ENCODE measurements at places on chromosomes 7 and 10. TPM values are rescaled to one million over a fixed set of nuclear protein-coding genes. Genes with fewer than 3 reads are reported as not detected.

GRCh38 chr10:131810805-131811629, 89.8 kb upstream of the PPP2R2D start:
- no peaks in the 10 kb centered on the region for H3K27me3 ChIP-seq
- H3K4me1 ChIP-seq, result no peaks in the 10 kb centered on the region
- no peak overlapping the region for H3K27ac ChIP-seq
- H3K36me3 ChIP-seq, result no peaks in the 10 kb centered on the region

DNA sequence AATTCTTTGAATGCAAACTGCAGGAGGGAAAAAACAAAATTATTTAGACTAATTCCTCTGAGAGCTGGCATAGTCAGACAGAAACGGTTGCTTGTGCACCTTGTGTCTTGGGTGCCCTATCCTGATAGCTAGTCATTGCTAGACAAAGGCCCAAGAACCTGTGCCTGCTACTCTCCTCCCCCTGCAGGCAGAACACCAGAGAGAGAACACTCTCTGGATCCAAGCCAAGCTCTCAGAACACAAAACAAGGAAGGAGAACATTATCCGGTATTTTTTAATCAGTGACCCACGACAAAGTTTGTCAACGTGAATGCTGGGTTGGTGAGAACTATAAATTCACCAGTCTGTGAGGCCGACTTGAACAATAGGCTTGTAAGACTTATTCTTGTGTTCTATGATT, 18.8 kb upstream of the PPP1R9A start:
- no peaks in the 10 kb centered on the region for H3K27me3 ChIP-seq
- H3K4me1 ChIP-seq, result peaks cover 4% of the 10 kb centered on the region
- DNase-seq, result no peak
- no peak overlapping the region for H3K4me3 ChIP-seq
- no peak overlapping the region for H3K27ac ChIP-seq

- no peak overlapping the region for H3K4me3 ChIP-seq
- H3K27ac ChIP-seq, result no peak overlapping the region
- no peak for DNase-seq
- H3K27me3 ChIP-seq, result no peaks in the 10 kb centered on the region
Observed at GRCh38 chr7:119783799-119784198, 489.2 kb upstream of the KCND2 start.

DNA sequence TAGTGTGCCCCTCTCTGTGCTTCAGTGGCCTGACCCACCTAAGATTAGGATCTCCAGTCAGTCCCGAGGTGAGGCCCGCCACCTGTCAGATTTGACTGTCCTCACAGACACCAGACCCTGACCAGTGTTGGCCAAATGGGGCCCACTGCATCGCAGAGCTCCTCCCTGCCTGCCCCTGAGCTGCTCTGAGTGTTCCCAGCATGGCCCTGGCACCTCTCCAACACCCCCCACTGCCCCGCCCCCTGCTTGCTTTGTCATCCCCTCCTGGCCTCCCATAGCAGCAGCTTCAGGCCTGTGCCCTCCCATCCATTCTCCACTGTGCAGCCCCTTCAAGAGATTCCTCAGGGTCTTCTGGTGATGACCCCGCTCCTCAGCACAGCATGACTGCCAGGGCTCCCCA, 67.6 kb downstream of the C10orf120 start:
- H3K4me3 ChIP-seq, result no peak overlapping the region
- H3K27ac ChIP-seq, result no peak overlapping the region
- no peaks in the 10 kb centered on the region for H3K4me1 ChIP-seq
- H3K36me3 ChIP-seq, result no peaks in the 10 kb centered on the region

- no peak for DNase-seq
- no peaks in the 10 kb centered on the region for H3K36me3 ChIP-seq
- H3K27me3 ChIP-seq, result no peaks in the 10 kb centered on the region
- H3K4me3 ChIP-seq, result peak overlapping the region; percentile 74
Observed at GRCh38 chr10:88582411-88582805, 710 bp downstream of the RNLS start.

- no peaks in the 10 kb centered on the region for H3K36me3 ChIP-seq
- H3K27me3 ChIP-seq, result no peaks in the 10 kb centered on the region
- no peaks in the 10 kb centered on the region for H3K4me1 ChIP-seq
Observed at GRCh38 chr10:70232155-70232858, 922 bp downstream of the PPA1 start.

GRCh38 chr10:48606530-48607355, 1.9 kb upstream of the ARHGAP22 start:
- H3K27me3 ChIP-seq, result no peaks in the 10 kb centered on the region
- H3K4me3 ChIP-seq, result no peak overlapping the region
- no peak overlapping the region for H3K27ac ChIP-seq

- no peaks in the 10 kb centered on the region for H3K27me3 ChIP-seq
- peak overlapping the region; percentile 0 for H3K27ac ChIP-seq
- H3K4me1 ChIP-seq, result no peaks in the 10 kb centered on the region
Observed at GRCh38 chr10:99466632-99467223, 36.3 kb upstream of the GOT1 start.

DNA sequence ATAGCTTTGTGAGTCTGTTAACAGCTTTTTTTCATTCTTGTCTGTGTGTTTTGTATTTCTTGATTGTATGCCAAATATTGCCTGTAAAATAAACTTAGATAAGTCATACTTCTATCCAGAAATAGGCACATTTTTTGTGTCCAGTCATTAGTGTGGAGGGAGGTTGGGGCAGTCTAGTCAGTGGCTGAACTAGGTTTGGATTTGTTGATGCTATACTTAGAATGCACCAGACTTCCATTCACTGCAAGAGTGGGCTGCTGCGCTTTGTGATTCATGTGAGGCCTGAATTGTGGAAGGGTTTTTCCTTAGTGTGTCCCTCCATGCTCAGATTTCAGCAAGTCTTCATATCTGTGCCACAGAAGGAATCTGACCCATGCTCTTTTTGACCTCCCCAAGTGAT, 50.0 kb downstream of the TRUB1 start:
- no peaks in the 10 kb centered on the region for H3K36me3 ChIP-seq
- no peaks in the 10 kb centered on the region for H3K27me3 ChIP-seq
- H3K4me1 ChIP-seq, result no peaks in the 10 kb centered on the region
- no peak overlapping the region for H3K27ac ChIP-seq
- no peak overlapping the region for H3K4me3 ChIP-seq

DNA sequence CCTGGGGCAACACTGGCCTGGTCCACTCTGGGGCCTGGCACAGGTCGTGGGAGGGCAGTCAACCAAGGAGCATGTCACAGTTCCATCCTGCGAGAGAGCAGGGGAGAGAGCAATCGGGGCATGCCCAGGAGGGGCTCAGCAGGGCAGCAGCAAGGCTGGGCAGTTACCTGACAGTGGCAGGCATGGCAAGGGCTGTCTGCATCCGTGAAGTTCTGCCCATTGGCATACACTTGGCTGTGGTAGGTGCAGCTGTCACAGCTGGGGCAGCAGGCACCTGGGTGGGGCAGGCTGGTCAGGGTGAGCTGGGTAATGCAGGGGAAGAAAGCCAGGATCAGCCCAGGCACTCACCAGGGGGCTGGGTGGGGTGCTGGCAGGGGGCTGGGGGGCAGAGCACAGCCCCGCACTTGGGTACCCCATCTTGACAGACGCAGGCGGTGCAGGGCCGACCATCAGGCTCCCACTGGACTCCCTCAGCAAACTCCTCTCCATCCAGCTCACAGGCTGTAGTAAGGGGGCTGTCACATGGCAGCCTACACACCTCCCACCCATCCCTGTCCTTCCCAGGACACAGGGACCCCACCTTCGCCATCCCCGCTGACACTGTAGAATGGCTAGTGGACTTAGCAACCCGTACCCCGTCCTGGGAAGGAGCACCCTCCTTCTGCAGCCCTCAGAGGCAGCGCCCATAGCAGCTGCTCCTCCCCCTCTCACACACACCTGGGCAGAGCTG, 17.8 kb downstream of the KCP start:
- no peaks in the 10 kb centered on the region for H3K36me3 ChIP-seq
- no peak for DNase-seq
- no peaks in the 10 kb centered on the region for H3K4me1 ChIP-seq

DNA sequence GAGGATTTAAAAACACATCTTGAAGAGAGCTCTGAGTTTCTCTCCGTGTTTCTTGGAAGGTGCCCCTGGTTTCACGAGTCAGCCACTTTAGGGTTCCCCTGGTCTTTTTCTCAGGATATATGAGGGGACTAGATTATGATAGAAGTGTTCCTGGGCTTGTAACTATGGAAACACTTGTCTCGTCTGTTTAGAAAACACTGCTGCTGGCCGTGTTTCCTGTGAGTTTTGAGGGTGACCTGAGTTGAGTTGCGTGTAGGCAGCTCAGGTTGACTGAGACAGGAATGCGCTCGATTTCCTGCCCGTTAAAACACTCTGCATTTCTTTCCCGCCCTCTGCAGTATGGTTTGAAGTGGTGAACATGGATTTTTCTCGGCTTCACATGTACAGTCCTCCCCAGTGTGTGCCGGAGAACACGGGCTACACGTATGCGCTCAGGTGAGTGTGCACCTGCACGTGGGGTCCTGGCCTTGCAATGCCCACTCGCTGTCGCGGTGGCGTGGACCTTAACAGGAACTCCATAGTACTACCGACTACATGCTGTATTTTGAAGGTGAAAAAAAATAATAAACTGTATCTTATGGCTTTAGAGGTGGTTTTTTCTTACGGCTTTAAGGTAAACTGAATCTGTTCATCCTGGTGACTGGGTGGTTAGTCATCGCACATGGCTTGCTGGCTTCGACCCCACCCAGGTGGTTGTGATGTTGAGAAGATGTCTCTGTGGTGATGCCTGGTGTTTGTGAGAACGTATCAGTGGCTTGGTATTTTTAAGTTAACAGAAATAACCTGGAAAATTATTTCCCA, at the start of gene SUN1:
Gene SUN1, plus strand, starts transcription at position 310 of the 801 bp plus-strand sequence. Its CDS starts 49 bp downstream, at position 359.
- H3K36me3 ChIP-seq, result no peaks in the 10 kb centered on the region
- peak; percentile 59 for DNase-seq
- H3K27me3 ChIP-seq, result no peaks in the 10 kb centered on the region

DNA sequence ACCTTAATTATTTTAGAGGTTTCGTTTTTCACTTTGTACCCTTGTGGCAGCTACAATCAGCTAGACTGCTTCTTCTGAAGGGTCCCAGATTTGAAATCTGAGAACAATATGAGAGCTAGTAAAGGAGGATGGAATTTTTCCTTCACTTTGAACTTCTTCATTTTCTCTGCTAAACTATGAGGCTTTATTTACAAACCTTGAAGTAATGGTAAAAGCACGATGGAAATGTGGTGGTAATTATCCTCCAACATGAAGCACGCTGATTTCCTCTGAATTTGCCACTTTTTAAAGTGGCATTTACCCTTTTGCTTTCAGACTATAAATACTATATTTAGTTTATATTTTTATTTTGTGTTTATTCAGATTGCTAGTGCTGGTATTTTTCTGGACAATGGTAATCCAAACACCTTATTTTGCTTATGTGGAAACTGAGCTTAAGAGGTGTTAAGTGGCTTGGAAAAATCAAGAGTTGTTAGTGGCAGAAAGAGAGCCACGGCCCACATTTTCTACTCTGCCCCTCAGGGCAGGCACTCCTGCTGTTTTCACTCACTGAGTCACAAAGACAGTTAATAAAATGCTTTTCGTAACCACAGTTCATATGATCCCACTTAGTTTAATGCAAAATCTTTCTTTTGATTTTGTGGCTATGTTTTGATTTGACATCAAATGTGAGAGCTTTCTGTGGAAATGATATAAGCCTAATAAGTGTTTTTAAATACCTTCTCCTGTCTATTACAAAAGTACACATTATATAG, 2.7 kb downstream of the SSMEM1 start:
- no peaks in the 10 kb centered on the region for H3K4me1 ChIP-seq
- H3K4me3 ChIP-seq, result no peak overlapping the region
- no peaks in the 10 kb centered on the region for H3K36me3 ChIP-seq

- no peak overlapping the region for H3K4me3 ChIP-seq
- H3K27me3 ChIP-seq, result no peaks in the 10 kb centered on the region
- DNase-seq, result no peak
- H3K36me3 ChIP-seq, result no peaks in the 10 kb centered on the region
Observed at GRCh38 chr7:150356265-150356897, 12.2 kb upstream of the REPIN1 start.

GRCh38 chr7:116524609-116525297, at the start of gene CAV1:
Gene CAV1, plus strand, starts transcription at chr7:116525036. Its CDS starts 27 bp downstream, at chr7:116525063.
- H3K27ac ChIP-seq, result peak within 1 kb of the TSS; percentile 96
- H3K4me1 ChIP-seq, result peaks cover 11% of the 10 kb centered on the region
- peak within 1 kb of the TSS; percentile 62 for H3K4me3 ChIP-seq
- H3K36me3 ChIP-seq, result no peaks in the 10 kb centered on the region
- H3K27me3 ChIP-seq, result no peaks in the 10 kb centered on the region

- H3K27ac ChIP-seq, result no peak overlapping the region
- no peak overlapping the region for H3K4me3 ChIP-seq
- H3K27me3 ChIP-seq, result no peaks in the 10 kb centered on the region
- no peaks in the 10 kb centered on the region for H3K4me1 ChIP-seq
- no peak for DNase-seq
Observed at GRCh38 chr10:132600416-132600815, 62.8 kb downstream of the INPP5A start.

GRCh38 chr10:53115660-53116059, 343.1 kb upstream of the MBL2 start:
- H3K27ac ChIP-seq, result no peak overlapping the region
- no peaks in the 10 kb centered on the region for H3K36me3 ChIP-seq
- no peak overlapping the region for H3K4me3 ChIP-seq
- no peaks in the 10 kb centered on the region for H3K4me1 ChIP-seq

GRCh38 chr7:98312201-98312600, 30.7 kb downstream of the BRI3 start:
- H3K4me1 ChIP-seq, result no peaks in the 10 kb centered on the region
- H3K4me3 ChIP-seq, result no peak overlapping the region
- H3K36me3 ChIP-seq, result no peaks in the 10 kb centered on the region
- no peak for DNase-seq
- H3K27me3 ChIP-seq, result no peaks in the 10 kb centered on the region
- no peak overlapping the region for H3K27ac ChIP-seq

DNA sequence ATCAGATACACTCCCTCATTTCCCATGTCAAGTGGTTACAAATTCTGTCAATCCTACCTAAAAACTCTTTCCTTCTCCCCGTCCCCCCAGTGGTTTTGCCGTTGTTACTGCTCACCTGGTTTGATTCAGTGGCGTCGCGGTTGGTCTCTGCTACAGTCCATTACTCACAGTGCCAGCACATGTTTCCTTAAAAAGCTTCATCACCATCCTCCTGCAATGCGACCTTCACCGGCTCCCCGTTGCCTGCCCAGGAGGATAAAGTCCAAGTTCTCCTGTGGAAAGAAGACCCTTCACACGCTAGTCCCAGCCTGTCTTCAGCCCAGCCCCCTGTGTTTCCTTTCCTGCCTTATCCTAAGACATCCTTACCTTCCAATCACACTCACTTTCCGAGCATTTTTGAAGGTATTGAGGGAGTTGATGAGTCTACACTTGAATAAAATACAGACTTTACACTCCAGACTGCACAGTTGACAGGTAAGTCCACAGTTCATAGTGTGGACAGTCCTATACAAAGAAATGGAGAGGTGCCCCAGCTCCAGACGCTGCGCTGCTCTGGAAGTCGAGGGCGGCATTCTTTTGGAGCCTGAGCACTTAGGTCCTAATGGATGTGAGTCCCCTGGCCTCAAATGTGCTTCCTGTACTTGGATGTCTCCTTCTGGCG, 3.4 kb upstream of the LARP4B start:
- no peak overlapping the region for H3K27ac ChIP-seq
- H3K36me3 ChIP-seq, result no peaks in the 10 kb centered on the region
- DNase-seq, result no peak
- H3K4me1 ChIP-seq, result peaks cover 5% of the 10 kb centered on the region

INMT gene
- total RNA-seq, result 28.2 TPM

CYP26C1 gene
- 0.15 TPM for total RNA-seq

CYP3A7 gene
- not detected for total RNA-seq

SKIDA1 gene
- not detected for total RNA-seq

TMEM140 gene
- total RNA-seq, result 17.4 TPM

SDK1 gene
- total RNA-seq, result 10.5 TPM

LIPJ gene
- 0.48 TPM for total RNA-seq

DYNC1I1 gene
- total RNA-seq, result 11.8 TPM

VSTM2A gene
- total RNA-seq, result not detected

STEAP1B gene
- total RNA-seq, result not detected

LBX1 gene
- total RNA-seq, result not detected

SPDYE5 gene
- total RNA-seq, result not detected
